ENCODE measurements at places on chromosomes 6 and 20.

GRCh38 chr20:62267543-62267942, 29.2 kb downstream of the OSBPL2 start:
- no peak for DNase-seq

GRCh38 chr6:125082908-125083683, 70.5 kb upstream of the TPD52L1 start:
- DNase-seq = no peak

GRCh38 chr6:169238766-169239165, 14.9 kb downstream of the THBS2 start:
- no peak for DNase-seq

DNA sequence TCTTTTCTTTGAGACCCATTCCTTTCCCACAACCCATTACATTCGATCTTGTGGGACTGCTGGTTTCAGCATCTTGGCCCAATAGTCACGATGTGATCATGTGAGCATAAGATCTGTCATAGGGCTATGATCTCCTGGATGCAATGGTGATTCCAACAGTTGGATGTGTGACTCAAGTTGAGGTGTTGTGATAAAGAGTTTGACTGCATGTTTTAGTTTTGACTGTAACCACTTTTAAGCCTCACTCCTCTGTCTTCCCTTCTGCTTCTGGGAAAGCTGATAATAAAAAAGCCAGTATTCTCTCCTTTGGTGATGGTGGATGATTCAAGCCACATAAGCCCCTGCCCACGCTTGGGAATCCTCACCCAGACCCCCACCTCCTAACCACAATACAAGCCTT, 117.0 kb upstream of the ASCC3 start:
- no peak for DNase-seq

DNA sequence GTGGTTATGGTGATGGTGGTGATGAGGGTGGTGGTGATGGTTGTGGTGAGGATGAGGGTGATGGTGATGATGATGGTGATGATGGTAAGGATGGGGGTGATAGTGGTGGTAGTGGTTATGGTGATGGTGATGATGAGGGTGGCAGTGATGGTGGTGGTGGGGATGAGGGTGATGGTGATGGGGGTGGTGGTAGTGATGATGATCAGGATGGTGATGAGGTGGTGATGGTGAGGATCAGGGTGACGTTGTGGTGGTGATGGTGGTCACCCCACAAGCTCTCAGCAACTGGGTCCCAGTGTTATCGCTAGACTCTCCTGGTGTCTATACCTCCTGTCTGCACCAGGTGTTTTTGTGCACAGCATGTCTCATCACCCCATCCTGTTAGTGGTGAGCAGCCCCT, 85.0 kb downstream of the TMEM242 start:
- DNase-seq = no peak

DNA sequence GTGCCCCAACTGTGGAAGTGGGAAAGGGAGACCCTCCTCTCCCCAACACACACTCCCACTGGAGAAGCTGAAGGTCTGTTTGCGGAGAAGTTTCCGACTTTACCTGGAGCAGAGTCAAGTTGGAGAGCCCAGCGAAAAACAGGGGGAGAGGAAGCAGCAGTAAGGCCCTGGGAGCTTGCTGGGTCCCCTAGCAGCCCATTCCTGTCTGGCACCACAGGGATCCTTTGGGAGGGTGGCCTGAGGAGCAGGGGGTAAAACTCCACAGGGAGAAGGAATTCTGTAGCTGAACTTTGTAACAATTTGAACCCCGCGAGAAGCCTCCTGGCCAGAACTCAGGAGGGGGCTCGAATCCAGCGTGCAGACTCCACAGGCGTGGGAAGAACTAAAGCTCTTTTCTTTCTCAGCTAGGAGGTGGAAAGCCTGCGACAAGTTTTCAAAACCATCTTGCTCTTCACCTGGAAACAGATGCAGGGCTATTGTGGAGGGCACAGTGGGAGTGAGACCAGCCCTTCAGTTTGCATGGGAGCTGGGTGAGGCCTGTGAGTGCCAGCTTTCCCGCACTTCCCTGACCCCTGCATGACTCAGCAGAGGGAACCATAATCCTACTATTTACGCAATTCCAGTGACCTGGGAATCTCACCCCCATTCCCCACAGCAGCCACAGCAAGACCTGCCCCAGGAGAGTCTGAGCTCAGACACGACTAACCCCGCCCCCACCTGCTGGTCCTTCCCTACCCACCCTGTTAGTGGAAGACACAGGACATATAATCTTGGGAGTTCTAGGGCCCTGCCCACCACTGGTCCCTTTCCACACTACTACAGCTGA, 25.8 kb downstream of the SERPINB9 start:
- peak; percentile 24 for DNase-seq

GRCh38 chr6:3808759-3809514, 40.2 kb upstream of the FAM50B start:
- DNase-seq = peak; percentile 63

DNA sequence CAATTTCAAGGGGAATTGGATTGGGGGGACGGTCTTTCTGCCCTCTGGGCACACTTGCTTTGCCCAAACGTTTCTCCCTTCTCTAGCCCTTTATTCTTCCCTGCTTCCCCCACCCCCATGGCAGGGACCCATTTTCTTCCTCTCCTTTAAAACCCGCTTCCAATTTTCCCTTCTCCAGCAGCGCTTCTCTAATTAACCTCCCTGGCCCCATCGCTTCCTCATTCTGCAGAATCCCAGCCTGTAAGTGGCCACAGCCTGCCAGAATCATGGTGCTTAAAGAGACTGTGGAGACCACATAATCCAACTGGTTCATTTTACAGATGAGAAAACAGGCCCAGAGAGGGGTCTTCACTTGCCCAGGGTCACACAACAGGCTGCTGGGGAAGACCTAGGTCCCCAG, 61.4 kb downstream of the CPNE5 start:
- DNase-seq = no peak

- DNase-seq = peak; percentile 59
Observed at GRCh38 chr6:33313709-33314514, at the start of gene TAPBP. TAPBP (minus strand) TSS chr6:33314078; CDS start chr6:33314041, 37 bp downstream.

- peak; percentile 16 for DNase-seq
Observed at GRCh38 chr6:52992980-52993920, 1.8 kb downstream of the GSTA4 start.

DNA sequence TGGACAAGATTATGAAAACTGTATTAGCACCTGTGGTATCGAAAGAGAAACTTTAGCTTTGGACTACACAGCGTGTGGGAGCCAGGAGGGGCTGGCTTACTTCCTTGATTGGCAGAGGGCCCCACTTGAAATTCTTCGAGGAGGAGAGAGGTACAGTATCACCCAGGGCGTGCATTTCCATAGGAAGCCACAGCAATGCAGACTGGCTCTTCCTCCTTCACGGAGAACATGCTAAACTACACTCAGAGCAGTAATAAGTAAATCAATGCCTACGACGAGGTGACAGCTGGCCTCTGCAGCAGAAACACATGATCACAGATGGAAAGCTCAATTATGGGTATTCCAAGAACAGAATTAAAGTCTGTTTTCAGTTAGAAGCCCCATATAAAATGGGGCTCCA, 44.2 kb downstream of the MYLK4 start:
- DNase-seq = no peak

- no peak for DNase-seq
Observed at GRCh38 chr6:40438246-40438887, 148.8 kb downstream of the LRFN2 start.

DNA sequence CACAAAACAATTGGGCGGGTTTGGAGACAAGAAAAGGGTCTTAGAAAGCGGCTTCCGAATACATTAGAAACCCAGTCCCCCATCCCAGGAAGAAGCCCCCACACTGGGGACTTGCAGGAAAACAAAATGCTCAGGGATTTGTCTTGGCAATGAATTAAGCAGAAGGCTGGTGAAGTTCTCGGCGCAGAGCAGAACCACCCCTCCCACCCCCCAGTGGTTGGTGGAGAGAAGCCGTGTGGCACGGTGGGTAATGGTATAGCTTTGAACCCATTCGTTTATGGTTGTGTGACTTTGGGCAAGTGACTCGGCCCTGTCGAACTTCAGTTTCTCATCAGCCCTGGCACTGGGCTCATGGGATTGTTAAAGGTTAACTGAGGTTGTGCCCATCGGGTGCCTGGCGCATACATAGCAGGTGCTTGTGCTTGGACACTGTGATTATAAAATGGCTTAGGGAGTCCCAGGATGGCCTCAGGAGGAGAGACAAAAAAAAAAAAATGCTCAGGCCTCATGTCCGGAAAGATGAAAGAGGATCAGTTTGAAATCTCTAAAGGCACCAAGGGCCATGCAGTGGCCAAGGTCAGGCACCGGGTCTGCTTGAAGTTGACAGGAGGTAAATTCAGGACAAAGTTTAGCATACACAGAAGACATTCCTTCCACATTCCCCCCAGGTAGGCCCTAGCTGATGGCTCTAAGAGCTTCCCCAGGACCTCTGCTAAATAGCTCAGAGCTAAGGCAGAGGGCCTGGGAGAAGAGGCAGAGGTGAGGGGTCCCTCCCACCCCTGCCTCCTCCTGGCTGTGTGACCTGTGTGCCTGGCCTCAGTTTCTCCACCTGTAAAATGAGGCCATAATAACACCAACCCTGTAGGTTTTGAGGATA, 120.1 kb upstream of the PTPN1 start:
- DNase-seq = no peak

GRCh38 chr20:59403261-59403961, 103.0 kb downstream of the EDN3 start:
- no peak for DNase-seq

DNA sequence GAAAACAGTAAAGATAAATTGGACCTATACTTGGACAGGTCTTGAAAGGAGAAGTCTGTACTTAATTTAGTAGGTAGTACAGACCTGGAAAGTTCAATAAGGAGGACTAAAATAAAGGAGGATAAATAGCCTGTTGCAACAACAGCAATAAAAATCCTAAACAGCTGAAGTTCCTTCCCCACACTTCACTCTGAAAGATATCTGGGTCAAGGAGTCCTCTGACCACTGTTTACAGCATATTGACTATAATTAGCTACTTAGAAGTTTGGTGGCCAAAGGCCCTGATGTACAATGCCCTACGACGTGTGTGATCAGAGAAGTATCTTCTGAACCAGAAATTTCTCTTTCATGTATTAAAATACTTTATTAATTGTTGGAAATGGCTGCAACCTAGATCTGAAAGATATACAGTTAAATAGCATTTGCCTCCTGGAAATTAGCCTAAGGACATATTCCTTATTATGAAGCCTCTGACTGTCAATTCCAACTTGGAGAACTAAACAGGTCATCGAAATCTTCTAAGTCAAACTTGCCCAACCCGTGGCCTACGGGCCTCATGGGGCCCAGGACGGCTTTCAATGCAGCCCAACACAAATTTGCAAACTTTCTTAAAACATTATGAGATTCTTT, 82.8 kb downstream of the KIF13A start:
- no peak for DNase-seq

DNA sequence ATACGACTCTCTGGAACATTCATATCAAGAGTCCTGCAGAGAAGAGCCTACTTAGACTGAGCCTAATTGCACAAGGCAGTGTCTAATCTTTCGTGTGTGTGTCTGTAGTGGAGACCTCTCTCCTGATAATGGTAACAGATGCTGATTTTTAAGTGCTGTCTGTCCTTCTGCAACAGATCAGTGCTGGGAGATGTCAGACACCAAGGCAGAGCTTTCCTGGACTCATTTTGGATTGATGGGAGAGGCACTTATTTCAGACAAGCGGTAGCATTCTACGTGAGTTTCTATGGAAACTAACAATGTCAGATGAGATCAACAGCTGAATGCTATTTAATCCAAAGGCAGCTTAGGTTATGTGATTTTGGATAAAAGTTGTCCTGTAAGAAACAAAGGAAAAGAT, 167.6 kb downstream of the PLCB4 start:
- no peak for DNase-seq

- no peak for DNase-seq
Observed at GRCh38 chr20:23326774-23327173, 23.8 kb upstream of the NXT1 start.

DNA sequence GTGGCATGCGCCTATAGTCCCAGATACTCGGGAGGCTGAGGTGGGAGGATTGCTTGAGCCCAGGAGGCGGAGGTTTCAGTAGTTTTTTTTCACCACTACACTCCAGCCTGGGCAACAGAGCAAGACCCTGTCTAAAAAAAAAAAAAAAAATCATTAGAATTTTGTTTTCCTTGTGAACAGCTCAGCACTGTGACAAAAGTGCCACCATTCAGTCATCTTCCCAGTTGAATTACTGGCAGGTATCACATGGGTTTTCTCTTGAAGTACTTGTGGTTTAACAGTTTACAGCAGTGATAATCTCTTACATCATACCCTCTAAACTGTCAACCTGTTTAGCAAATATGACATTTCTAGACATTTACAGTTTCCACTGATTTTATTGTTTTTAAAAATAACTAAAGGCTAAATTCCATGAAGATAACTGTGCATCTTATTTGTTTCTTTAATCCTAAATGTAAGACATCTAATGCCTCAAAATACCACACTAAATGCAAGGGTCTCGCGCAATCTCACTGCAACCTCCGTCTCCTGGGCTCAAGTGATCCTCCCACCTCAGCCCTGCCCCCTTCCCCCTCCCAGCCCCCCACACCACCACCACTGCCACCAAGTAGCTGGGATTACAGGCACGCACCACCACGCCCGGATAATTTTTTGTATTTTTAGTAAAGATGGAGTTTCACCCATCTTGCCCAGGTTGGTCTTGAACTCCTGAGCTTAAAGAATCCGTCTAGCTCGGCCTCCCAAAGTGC, 7.0 kb downstream of the TRPC4AP start:
- DNase-seq = no peak

- no peak for DNase-seq
Observed at GRCh38 chr6:142254513-142254912, 47.3 kb upstream of the ADGRG6 start.

GRCh38 chr20:4689220-4689619, 32.5 kb upstream of the PRND start:
- DNase-seq = no peak

GRCh38 chr6:20365456-20365855, 36.2 kb upstream of the E2F3 start:
- DNase-seq = no peak

GRCh38 chr6:5657684-5658430, 348.9 kb downstream of the NRN1 start:
- DNase-seq = no peak

Data from kidney glomerular epithelial cell (primary cell).